ENCODE measurements at places on chromosomes 11 and 22. TPM values are rescaled to one million over a fixed set of nuclear protein-coding genes. Genes with fewer than 3 reads are reported as not detected.

The VSIG10L2 gene
- polyA plus RNA-seq = 3.6 TPM

The CDC42EP2 gene
- polyA plus RNA-seq = 4.2 TPM

The WNT7B gene
- polyA plus RNA-seq = not detected

The RAB3IL1 gene
- polyA plus RNA-seq = 14.1 TPM

The ARHGEF12 gene
- polyA plus RNA-seq = 5.6 TPM

The GNAZ gene
- 2.8 TPM for polyA plus RNA-seq

The USP2 gene
- 0.15 TPM for polyA plus RNA-seq

GRCh38 chr22:41241133-41241676, 474 bp upstream of the CHADL start:
- peaks cover 27% of the 10 kb centered on the region for H3K36me3 ChIP-seq
- DNase-seq = no peak
- no peak overlapping the region for H3K4me3 ChIP-seq
- no peaks in the 10 kb centered on the region for H3K27me3 ChIP-seq
- peaks cover 13% of the 10 kb centered on the region for H3K4me1 ChIP-seq

DNA sequence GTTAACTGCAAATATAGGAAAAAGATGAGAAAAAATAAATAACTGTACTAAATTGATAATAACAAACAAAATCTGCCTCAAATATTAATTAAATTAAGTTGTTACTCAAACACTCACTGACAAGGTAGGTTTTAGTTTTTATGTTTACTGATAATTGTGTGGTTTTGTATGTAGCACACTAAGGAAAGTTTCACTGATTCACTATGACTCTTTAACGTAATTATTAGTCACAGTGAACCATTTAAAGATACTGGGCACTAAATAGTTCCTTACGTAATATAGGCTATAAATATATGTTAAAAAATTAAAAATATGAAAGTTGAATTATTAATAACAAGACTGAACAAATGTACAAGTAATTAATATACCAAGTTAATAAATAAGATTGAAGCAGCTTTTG, 2330.0 kb upstream of the RAG2 start:
- H3K27me3 ChIP-seq = no peaks in the 10 kb centered on the region
- no peak overlapping the region for H3K4me3 ChIP-seq
- no peak overlapping the region for H3K27ac ChIP-seq
- no peak for DNase-seq
- H3K4me1 ChIP-seq = no peaks in the 10 kb centered on the region
- H3K36me3 ChIP-seq = no peaks in the 10 kb centered on the region

DNA sequence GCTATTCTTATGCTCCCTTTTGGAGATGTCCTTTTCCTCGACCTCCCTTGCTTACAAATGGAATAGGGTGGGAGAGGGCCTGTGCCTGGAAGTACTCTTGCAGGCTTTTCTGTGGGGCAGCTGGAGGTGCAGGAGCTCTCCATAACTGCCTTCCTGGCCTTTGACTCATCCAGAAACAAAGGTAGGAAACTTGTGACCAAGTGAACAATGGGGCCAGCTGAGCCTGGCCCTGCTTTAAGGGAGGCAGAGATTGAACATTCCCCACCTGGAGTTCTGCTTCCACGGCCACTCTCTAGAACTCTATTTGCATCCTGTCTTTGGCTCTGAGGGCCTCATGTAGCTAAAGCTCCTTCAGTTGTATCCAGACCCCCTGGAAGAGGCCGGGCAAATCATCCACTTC, 5.1 kb upstream of the LYVE1 start:
- H3K4me1 ChIP-seq = peaks cover 18% of the 10 kb centered on the region
- H3K27me3 ChIP-seq = no peaks in the 10 kb centered on the region
- H3K4me3 ChIP-seq = no peak overlapping the region
- no peak overlapping the region for H3K27ac ChIP-seq
- H3K36me3 ChIP-seq = no peaks in the 10 kb centered on the region

DNA sequence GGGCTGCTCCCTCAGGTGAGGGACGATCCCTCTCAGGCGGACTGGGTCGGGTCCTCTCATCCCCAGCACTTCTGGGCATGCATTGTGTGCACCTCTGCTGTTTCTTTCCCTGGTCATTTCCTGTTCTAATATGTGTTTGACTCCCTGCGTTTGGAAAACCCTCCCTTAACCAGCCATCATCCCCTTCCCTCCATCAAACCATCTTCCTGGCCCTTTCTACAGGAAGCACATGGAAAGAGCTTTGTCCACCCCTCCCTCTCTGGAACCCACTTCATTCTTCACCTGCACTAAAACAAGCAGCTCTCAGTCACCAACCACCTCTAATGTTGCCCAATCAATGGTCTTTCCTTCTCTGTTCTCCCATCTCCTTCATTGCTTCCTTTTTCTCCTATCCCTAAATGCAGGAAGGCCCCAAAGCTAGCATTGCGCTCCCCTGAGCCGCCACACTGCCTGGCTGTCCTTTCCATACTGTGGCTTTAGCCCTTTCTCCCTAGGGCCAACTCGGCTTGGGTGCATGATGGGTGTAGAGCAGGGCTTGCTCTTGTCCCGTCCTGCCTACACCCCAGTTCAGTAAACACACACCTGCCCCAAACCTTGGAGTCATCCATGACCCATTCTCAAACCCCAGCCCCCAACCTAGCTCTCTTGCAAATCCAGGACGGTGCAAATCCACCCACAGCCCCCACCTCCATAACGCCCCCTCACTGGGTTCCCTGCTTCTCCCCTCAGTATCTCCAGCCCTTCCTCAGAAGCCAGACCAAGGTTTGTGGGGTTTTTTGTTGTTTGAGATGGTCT, 5.4 kb upstream of the GAS2L1 start:
- peaks cover 52% of the 10 kb centered on the region for H3K36me3 ChIP-seq
- H3K4me1 ChIP-seq = peaks cover 2% of the 10 kb centered on the region
- no peak for DNase-seq
- no peak overlapping the region for H3K27ac ChIP-seq

DNA sequence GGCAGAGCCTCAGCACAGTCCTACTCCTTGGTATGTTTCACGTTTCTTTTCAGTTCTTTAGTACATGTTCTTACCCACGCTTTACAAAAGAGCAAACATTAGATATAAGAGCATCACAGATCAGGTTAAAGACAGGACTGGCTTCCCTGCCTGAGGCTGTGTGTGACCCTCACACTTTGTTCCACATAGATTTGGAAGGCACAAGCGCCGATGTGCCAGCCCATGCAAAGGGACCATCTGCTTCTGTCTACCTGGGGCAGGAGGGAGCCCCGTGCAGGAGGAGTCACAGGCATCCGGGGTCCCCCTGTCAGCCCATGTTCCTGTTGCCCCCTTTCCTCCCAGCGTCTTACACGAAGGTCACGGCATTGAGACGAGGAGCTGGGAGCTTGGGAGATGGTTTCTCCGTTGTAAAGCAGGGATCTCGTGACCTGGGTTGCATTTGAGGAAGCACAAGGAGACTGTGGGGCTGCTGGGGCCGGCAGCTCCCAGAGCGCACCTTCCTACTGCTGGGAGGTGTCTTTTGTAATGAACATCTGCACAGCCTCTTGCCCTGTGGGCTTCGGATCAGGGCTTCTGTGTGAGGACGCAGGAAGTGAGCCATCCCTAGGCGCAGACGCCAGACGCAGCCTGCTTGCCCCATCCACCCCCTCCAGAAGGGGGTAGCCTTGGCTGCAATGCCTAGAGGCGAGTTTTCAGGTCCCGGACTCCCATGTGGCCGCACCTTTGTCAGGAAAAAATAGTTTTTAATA, 72.6 kb downstream of the SCN3B start:
- H3K27me3 ChIP-seq = peaks cover 17% of the 10 kb centered on the region
- H3K4me1 ChIP-seq = peaks cover 12% of the 10 kb centered on the region
- H3K36me3 ChIP-seq = peaks cover 5% of the 10 kb centered on the region
- no peak for DNase-seq

DNA sequence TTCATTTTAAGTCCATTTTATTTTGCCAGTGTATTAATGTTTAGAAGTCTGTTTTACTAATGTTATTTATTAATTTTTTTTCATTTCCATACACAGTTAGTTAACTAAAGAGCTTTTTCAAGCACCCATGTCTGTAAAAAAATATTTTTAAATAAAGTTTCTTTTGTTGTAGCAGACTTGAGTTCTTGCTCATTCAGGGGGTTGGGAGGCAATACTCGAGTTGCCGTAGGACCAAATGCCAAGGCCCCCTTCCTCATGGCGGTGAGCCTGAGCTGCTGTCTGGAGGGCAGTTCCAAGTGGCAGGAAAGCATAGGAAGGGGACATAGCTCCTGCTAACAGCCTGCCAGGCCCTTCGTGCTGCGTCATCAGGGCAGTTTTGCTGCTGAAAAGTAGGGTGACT, 9.0 kb downstream of the MCAM start:
- no peaks in the 10 kb centered on the region for H3K4me1 ChIP-seq
- no peak overlapping the region for H3K27ac ChIP-seq
- no peaks in the 10 kb centered on the region for H3K27me3 ChIP-seq
- no peak for DNase-seq
- no peak overlapping the region for H3K4me3 ChIP-seq
- H3K36me3 ChIP-seq = peaks cover 84% of the 10 kb centered on the region

- no peak overlapping the region for H3K27ac ChIP-seq
- no peaks in the 10 kb centered on the region for H3K27me3 ChIP-seq
- DNase-seq = no peak
- no peaks in the 10 kb centered on the region for H3K4me1 ChIP-seq
- no peaks in the 10 kb centered on the region for H3K36me3 ChIP-seq
Measured at GRCh38 chr22:27114186-27114585, 456.8 kb downstream of the MIAT start.

GRCh38 chr11:61966734-61967115, 709 bp downstream of the FTH1 start:
- peak overlapping the region; percentile 87 for H3K4me3 ChIP-seq
- no peaks in the 10 kb centered on the region for H3K27me3 ChIP-seq
- peak overlapping the region; percentile 99 for H3K27ac ChIP-seq
- DNase-seq = peak; percentile 85
- peaks cover 66% of the 10 kb centered on the region for H3K4me1 ChIP-seq
- H3K36me3 ChIP-seq = no peaks in the 10 kb centered on the region

DNA sequence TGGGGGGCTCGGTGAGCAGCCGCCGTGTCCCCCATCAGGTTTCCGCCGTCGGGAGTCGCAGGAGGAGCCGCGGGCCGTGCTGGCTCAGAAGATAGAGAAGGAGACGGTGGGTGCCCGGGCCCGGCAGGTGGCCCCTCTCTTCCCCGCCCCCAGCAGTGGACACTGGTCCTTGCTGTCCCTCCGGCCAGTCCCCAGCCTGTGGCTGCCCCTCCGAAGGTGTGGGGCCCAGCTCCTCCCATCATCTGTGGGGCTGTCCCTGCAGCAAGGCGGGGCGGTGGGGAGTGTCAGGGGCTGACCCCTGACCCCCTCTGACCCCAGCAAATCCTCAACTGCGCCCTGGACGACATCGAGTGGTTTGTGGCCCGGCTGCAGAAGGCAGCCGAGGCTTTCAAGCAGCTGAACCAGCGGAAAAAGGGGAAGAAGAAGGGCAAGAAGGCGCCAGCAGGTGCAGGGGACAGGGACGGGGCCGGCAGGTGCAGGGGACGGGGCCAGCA, 15.3 kb downstream of the EPS8L2 start:
- H3K27ac ChIP-seq = no peak overlapping the region
- H3K4me3 ChIP-seq = peak overlapping the region; percentile 29
- no peaks in the 10 kb centered on the region for H3K36me3 ChIP-seq
- H3K27me3 ChIP-seq = peaks cover 64% of the 10 kb centered on the region

- H3K27me3 ChIP-seq = no peaks in the 10 kb centered on the region
- no peak overlapping the region for H3K4me3 ChIP-seq
- DNase-seq = no peak
- H3K27ac ChIP-seq = no peak overlapping the region
- H3K4me1 ChIP-seq = peaks cover 46% of the 10 kb centered on the region
Measured at GRCh38 chr22:25368271-25368670, 148.8 kb downstream of the CRYBB2 start.

- DNase-seq = no peak
- H3K27me3 ChIP-seq = no peaks in the 10 kb centered on the region
- H3K36me3 ChIP-seq = no peaks in the 10 kb centered on the region
- H3K27ac ChIP-seq = no peak overlapping the region
- H3K4me1 ChIP-seq = peaks cover 7% of the 10 kb centered on the region
Measured at GRCh38 chr22:29396126-29396525, 7.8 kb upstream of the AP1B1 start.

DNA sequence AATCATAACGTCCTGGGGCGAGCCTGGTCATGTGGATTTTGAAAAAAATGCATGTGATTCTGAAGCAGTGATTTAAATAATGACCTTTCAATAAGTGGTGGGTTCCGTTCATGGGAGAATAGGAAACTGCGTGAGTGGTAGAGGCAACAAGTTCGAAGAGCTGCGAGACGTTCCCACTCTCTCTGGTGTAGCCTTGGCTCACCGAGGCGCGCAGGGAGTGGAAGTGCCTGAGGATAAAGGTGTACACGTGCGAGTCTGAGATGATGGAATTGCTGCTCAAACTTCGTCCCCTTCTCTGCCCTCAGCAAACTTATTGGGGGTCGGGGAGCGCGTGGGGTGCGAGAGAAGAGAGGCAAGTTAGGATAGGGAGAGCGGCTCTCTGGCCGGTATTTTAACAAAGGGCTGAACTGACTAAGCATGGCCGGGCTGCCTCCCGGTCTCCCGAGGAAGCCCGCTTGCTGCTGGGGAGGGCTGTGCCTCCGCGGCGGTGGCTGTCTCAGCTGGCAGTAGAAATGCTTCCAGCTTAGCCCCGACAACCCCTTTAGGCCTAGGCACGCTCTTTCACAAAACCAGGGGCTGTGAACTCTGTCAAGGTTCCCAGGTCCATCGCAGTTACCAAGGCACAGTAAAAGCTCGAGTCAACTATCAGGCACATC, 875 bp upstream of the STT3A start:
- H3K4me3 ChIP-seq = peak overlapping the region; percentile 76
- peak overlapping the region; percentile 100 for H3K27ac ChIP-seq
- H3K36me3 ChIP-seq = peaks cover under 1% of the 10 kb centered on the region
- no peaks in the 10 kb centered on the region for H3K27me3 ChIP-seq
- H3K4me1 ChIP-seq = peaks cover 39% of the 10 kb centered on the region

DNA sequence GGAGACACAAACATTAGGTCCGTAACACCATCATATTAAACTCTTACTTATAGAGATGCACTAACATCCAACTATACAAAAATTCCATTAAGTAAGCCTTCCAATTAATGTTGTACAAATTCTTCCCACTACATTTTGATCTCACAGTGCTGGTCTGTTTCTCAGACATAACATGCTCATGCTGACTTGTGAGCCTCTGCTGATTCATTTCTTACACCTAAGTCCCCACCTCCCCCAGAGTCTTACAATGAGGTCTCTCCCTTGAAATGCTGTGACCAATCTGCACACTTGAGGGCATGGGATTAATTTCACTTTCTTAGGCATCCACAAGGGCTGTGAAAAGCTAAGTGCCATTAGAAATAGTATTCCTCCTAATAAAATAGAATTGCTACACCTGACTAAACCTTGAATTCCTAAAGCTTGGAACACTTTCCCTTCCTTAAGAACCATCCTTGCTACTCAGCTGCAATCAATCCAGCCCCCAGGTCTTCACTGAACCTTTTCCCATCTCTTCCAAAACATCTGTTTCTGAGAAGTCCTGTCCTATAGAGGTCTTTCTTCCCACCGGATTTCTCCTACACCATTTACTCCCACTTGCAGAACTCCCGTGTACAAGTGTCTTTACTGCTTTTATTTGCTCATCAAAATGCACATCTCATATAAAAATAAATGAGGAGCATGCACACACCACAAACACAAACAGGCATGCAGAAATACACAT, 2.0 kb downstream of the HBG1 start:
- no peak overlapping the region for H3K4me3 ChIP-seq
- H3K27ac ChIP-seq = no peak overlapping the region
- DNase-seq = no peak
- no peaks in the 10 kb centered on the region for H3K27me3 ChIP-seq

- H3K4me1 ChIP-seq = peaks cover 21% of the 10 kb centered on the region
- H3K4me3 ChIP-seq = peak overlapping the region; percentile 97
- peak overlapping the region; percentile 87 for H3K27ac ChIP-seq
- H3K36me3 ChIP-seq = peaks cover 39% of the 10 kb centered on the region
Measured at GRCh38 chr11:67392183-67392715, 463 bp downstream of the RAD9A start.
